ENCODE measurements at places on chromosomes 12 and 14.
A peak's percentile ranks its signal among the peaks of the same experiment; 100 is the strongest.

DNA sequence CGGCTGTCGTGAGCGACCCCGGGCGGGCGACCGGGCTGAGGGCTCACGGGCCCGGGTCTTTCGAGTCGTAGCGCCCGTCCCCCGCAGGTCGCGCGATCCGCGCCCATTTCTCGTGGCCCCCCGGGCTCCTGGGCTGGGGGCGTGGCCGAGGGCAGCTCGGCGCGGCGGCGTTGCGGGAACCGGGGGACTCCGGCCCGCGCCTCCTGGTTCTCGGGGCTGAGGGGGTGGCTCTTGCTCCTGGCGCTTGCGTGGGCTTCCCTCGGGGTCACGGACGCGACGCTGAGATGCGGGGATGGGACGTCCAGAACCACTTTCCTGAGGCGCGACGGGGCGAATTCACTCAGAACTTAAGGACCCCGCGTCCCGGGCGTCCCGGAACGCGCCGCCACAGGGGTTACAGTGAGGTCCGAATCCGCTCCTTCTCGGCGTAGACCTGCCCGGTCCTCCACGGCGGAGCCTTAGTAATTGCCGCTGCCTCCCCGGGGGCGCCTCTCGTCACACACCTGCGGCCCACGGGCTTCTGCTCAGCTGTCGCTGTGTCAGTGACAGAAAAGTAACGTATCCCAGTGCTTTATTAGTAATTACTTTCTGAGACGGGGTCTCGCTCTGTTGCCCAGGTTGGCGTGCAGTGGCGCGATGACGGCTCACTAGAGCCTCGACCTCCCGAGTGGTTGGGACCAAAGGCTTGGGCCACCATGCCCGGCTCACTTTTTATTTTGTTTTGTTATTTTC, 606 bp downstream of the EP400 start:
- no peak for DNase-seq

DNA sequence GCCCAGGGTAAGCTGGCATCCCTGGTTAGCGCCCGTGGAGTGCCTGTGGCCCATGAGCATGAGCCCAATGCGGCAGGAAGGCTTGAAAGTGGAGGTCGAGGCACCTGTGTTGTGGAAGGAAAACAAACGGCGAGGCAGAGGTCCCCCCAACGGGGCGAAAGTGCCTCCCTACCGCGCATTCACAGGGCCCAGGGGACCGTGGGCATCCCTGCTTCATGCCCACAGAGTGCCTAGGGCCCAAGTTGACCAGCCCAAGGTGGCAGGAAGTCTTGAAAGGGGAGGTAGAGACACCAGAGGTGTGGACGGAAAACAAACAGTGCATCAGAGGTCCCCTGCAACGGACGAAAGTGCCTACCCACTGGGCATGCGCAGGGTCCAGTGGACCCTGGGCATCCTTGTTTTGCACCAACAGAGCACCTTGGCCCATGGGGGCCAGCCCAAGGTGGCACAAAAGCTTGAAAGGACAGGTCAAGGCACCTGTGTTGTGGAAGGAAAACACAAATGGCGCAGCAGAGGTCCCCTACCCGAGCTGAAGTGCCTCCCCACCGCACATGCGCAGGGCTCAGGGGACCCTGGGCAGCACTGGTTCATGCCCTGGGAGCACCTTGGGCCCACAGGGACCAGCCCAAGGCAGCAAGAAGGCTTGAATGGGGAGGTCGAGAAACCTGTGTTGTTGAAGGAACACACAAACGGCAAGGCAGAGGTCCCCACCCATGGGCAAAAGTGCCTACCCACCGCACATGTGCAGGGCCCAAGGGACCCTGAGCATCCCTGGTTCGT, 377.5 kb downstream of the ALG10 start:
- DNase-seq: no peak

DNA sequence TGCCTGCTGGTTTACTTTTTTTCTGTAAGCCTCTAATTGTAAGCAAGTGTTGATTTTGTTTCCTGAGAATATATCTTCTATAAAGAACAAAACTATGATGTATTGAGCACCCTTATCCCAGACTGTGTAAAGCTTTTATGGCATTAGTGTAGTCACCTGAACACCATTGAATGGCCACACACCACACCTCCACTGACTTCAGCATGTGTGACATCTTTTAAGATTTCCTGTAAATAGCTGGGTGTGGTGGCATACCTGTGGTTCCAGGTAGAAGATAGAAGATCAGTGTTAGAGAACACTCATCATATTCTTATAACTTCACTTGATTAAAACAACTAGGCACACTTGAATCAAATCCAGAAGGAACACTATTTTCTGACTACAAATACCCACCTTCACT, 51.3 kb downstream of the WBP11 start:
- no peak for DNase-seq

DNA sequence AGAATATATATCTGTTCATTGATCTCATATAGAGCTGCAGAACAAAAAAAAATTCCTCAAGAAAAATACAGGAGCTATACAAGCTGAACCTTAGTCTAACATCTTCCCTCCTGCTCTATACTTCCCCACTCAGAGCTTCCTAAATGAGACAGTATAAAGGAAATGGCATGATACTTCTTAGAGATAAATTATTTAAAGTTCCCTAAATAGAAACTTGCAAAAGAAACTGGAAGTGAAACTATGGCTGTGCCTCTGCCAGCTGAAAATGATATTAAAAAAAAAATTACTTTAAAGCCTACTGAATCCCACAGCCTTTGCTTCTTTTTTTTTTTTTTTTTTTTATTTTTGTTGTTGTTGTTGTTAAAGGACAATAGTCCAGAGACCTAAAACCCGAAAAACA, 11.6 kb upstream of the NEK9 start:
- no peak for DNase-seq

GRCh38 chr14:33068626-33069025, 129.9 kb downstream of the NPAS3 start:
- DNase-seq: no peak

GRCh38 chr14:52272375-52272774, 4.9 kb downstream of the PTGDR start:
- DNase-seq: no peak

GRCh38 chr12:113569806-113570205, 98.1 kb upstream of the LHX5 start:
- DNase-seq: no peak

DNA sequence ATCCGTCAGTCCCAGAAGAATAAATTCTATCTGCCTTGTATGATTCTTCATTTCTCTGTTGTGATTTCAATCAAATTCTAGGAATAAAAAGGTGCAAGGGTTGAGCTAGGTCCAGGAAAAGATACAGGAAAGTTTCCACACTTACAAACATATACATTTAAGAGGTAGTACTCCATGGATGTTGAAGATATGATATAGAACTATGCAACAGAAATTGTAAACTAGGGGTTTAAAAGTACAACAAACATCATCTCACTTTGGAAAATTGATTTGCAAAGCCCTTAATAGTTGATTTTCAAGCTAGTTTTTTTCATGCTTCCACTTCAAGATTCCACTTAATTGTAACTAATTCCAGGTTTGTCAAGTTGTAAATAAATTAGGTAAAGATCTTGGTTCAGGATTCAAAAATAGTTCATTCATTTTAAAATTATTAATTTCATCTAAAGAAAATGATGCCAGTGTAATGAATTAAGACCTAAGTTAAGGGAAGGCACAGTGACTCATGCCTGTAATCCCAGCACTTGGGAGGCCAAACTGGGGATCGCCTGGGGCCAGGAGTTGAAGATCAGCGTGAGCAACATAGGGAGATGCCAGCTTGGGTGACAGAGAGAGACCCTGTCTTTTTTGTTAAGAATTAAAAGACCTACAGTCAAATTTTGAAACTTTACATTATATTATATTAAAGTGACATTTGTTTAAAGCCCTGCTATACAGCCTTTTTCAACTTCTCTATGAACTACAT, at the start of gene OR6C70:
Gene OR6C70, minus strand, starts transcription at position 51 of the 742 bp plus-strand sequence. Its CDS starts 0 bp downstream, at position 51.
- DNase-seq: no peak

DNA sequence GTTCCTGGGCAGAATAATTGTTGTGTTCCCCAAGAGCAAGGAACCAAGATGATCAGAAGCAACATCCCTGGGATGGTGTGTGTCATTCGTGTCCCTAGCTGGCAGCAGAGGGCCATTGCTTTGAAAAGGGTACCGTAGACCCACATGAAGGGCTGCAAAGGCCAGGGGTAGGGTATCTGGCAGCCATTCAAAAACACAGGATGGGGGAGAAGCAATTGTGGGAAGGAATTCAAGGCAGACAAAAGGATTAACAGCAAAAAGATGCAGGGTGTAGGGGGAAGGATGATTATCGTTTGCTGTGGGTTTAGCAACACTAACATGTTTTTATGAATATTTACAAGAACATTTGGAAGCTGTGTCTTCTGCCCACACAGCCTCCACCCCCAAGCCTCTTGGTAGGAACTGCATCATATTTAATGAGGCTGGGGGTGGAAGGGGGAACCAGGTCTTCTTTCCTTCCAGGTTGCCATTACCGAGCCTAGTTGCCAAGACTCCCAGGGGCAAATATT, 169.0 kb upstream of the G2E3 start:
- DNase-seq: no peak

- no peak for DNase-seq
Observed at GRCh38 chr14:22518073-22518472, 71.0 kb downstream of the DAD1 start.

- DNase-seq: no peak
Observed at GRCh38 chr12:131065801-131066200, 112.1 kb downstream of the ADGRD1 start.

- no peak for DNase-seq
Observed at GRCh38 chr14:53796734-53797133, 159.9 kb downstream of the BMP4 start.

DNA sequence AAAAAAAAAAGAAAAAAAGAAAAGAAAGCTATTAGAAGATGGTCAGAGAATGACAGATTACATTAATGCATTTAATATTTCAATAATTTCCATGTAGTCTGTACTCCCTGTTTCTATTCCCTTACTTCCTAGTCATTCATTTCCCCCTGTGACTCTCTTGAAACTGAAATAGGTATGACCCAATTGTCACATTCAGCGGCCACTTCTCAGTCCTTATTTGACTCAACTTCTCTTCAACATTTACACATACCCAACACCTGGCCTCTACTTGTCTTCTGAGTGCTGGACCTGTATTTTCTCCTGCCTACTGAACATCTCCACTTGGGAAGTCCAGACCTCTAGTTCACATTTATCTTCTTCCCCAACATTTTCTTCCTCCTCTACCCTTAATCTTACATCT, 7.2 kb downstream of the EEA1 start:
- no peak for DNase-seq

- no peak for DNase-seq
Observed at GRCh38 chr12:21940549-21941505, at the start of gene ABCC9. ABCC9 (minus strand) TSS chr12:21941426; CDS start chr12:21936674, 4,752 bp downstream.

GRCh38 chr12:8609061-8609570, 3.5 kb downstream of the AICDA start:
- peak; percentile 79 for DNase-seq

DNA sequence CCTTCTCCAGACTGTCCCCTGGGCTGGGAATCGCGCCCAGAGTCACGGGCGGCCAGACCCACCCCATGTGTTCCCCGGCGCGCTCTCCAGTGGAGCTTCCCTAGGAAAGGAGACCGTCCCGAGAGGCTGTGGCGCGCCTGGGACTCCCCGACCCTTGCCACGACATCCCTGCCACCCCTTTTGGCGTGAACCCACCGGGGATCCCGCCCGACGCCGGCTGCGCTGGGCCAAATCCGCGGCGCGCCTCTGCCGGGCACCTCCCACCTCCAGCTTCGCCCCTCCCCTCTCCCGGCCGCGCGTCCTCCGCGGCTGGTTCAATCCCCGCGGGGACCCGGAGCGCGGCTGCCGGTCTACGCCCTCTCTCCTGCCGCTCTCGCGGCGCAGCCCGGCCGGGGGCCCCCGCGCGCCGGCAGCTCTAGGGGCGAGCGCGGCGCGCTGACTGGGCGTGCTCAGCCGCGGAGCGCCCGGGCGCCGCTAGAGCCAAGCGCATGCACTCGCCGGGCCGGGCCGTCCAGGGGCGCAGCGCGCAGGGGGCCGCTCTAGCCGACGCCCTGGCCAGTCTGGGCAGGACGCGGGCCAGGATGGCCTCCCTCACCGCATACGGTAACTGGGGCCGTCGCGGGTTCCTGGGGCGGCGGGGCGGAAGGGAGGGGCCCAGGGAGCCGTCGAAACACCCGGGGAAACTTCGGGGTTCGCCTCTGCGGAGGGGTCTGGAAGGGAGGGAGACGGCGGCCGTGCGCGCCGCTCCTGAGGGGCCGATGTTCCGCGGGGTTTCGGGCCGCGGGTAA, 77.4 kb upstream of the ANO4 start:
- no peak for DNase-seq

DNA sequence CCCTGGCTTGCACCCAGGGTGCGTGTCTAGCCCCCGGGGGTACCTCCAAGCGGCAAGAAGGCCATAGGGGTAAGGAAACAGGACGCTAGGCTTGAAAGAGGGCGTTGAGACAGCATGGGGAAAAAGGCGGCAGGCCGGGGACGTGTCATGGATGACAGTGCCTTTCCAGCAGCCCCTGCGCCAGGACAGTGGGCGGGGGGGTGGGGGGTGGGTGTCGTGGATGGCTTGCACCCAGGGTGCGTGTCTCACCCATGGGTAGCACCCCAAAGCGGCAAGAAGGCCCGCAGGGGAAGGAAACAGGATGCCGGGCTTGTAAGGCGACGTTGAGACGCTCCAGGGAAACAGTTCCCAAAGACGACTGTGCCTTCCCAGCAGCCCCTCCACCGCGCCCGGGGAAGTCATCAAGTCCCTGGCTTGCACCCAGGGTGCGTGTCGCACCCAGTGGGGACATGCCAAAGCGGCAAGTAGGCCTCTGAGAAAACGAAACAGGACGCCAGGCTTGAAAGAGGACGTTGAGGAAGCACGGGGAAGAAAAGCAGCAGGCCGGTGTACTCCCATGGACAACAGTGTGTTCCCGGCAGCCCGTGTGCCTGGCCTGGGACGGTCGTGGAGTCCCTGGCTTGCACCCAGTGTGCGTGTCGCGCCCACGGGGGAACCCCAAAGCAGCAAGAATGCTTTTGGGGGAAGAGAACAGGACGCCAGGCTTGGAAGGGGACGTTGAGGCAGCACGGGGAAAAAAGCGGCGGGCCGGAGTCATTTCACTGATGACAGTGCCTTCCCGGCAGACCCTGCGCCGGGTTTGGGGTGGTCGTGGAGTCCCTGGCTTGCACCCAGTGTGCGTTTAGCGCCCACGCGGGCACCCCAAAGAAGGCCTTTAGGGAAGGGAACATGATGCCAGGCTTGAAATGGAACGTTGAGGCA, 163.5 kb upstream of the ALG10B start:
- no peak for DNase-seq

DNA sequence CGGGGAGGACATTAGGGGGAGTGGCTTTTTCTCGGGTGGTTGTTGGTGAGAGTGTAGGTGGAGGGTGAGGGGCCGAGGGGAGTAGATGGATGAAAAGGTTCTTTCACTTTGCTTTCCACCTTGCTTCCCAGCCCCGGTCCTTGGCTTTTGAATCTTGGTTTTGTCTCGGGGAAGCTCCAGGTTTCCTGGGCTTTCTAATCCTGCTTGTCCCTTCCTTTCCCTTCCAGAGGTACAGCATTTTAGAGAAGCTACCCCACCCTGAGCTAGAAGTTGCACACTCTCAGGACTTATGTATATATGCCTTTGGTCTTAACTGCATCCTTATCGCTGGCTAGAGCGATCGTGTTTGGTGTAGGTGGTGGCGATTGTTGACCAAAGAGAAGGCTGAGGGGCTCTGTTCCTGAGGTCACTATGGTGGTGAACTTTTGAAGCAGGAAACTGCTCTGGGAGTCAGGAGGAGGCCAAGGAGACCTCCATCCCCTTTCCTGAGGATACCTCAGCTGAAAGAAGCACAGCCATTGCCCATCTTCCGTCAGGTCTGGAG, 862 bp downstream of the PIP4K2C start:
- no peak for DNase-seq

GRCh38 chr12:105504286-105504685, 173.8 kb downstream of the C12orf75 start:
- DNase-seq: no peak
